ENCODE measurements at places on chromosomes 5 and 9. TPM values are rescaled to one million over a fixed set of nuclear protein-coding genes. Genes with fewer than 3 reads are reported as not detected.

DNA sequence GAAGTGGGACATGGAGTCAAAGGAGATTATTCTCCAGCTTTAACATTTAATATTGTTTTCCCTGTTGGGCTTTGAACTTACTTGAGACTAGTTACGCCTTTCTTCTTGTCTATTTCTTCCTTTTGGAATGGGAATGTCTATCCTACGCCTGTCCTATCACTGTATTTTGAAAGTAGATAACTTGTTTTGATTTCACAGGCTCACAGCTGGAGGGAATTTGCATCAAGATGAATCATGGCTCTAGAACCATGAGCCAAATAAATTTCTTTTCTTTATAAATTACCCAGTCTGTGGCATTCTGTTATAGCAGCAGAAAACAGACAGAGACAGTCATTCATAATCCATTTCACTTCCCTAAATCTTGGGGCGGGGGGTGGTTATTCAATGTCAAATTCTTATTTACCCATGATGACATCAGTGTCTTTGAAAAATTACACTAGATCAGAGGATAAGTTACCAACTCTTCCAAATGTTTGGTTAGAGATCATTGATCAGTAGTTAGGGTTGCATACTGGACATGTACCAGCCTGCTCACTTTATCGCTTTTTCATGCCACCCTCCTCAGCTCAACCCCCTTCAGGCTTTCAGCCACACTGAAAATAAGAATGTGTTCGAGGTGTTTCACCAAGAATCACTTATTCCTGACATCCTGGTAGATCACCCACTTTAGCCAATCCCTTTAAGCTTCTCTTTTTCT is 419.6 kb upstream of the PIK3R1 start:
- DNase-seq: no peak

The PCDHGA2 gene
- 4.2 TPM for polyA plus RNA-seq

DNA sequence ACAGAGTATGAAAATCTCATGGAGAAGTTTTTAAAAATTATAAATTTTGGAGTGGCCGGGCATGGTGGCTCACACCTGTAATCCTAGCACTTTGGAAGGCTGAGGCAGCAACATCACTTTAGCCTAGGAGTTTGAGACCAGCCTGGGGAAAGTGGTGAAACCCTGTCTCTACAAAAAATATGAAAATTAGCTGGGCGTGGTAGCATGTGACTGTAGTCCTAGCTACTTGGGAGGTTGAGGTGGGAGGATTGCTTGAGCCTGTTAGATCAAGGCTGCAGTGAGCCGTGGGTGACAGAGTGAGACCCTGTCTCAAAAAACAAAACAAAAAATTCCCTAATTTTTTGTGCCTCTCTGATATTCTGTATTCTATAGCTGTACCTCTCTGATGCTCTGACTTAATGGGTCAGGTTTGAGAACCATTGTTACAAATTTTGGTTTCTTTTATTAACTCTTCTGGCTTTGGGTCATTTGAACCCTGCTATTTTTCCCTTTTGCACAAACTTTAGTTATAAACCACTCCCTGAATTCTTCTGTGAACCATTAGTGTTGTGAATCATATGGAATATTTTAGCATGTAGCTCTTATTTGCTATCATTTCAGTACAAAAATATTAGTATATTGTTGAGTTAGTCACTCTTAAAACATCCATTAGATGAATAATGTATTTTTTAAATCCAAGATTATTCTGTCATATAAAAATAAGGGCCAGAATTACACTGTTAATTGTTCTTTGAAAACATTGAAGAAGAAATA is 51.0 kb downstream of the FER start:
- no peak for DNase-seq

The LPAR1 gene
- polyA plus RNA-seq: 54.4 TPM

The ATP10B gene
- 0.32 TPM for polyA plus RNA-seq

The IL13 gene
- polyA plus RNA-seq: not detected

DNA sequence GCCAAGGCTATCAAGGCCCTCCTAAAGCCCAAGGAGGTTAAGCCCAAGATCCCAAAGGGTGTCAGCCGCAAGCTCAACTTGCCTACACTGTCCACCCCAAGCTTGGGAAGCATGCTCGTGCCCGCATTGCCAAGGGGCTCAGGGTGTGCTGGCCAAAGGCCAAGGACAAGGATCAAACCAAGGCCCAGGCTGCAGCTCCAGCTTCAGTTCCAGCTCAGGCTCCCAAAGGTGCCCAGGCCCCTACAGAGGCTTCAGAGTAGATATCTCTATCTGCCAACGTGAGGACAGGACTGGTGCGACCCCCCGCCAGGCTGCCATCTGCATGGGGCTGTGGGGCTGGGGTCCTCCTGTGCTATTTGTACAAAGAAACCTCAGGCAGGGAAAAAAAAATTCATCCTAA is 3.3 kb downstream of the HOMER1 start:
- DNase-seq: no peak

The ADGRD2 gene
- not detected for polyA plus RNA-seq
